ENCODE measurements at places on chromosomes 13 and 19.

DNA sequence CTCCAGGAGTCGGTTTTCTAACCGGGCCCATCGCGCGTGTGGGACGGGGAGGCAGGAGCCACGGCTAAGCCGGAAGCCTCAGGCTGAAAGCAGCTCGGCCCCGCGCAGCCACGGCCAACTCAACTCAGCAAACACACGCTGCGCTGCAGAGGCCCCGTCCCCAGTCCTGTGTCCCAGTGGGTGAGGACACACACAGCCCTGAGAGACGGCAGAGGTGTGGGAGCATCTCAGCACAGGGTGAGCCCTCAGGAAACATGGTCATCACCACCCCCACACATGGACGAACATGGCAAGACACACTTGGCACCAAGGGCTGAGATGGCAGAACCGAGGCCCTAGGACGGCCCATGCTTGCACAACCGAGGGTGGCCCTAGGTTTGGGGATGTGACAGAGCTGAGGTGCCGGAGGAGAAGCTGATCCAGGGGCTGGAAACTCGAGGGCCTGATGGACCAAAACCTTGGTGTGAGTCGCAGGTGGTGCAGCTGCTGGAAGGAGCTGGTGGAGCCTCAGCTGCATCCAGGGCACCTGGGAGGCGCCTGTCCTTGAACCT is 29.0 kb upstream of the C13orf46 start:
- DNase-seq: no peak

DNA sequence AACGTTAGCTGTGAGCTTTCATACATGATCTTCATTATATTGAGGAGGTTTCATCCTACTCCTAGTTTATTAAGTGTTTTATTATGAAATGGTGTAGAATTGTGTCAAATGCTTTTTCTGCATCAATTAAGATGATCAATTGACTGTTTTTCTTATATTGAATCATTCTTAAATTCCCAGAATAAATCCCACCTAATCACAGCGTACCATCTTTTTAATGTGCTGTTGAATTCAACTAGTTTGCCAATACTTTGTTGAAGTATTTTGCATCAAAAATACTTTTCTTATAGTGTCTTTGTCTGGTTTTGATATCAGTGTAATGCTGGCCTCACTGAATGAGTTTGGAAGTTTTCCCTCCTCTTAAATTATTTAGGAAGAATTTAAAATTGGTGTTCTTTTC is 138.6 kb upstream of the SGCG start:
- DNase-seq: no peak

DNA sequence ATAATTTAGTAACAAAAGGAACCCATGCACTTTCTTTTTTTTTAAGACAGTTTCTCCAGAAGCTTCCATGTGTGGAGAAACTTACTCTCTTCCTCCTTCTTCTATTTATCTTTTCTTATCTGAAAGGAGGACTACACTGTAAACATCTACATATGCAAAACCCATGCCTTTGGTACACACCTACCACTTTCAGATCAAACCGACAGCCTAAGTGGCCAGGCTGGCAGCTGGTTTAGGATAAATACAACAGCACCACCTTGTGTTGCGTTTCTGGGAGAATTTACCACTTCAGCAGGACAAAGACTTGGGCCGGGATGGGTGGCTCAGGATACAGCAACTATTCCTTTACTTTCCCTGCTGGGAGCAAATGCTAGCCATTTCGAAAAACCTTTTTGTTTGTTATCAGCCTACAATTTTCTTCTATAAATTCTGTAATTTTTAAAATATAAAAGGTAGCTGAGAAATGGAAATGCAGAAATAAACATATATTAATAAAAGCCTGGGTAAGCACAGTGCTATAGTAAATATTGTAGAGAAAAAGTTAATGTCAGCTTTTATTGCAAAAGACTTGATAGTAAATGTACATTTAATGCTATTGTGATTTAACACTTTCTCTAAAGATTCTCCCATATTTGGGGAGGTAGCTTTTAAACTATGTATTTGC is 94.0 kb upstream of the RFC3 start:
- no peak for DNase-seq

- no peak for DNase-seq
These were observed at the start of gene CCNA1 for GRCh38 chr13:36432106-36432544. Gene CCNA1, plus strand, starts transcription at chr13:36432495. Its CDS starts 562 bp downstream, at chr13:36433057.

DNA sequence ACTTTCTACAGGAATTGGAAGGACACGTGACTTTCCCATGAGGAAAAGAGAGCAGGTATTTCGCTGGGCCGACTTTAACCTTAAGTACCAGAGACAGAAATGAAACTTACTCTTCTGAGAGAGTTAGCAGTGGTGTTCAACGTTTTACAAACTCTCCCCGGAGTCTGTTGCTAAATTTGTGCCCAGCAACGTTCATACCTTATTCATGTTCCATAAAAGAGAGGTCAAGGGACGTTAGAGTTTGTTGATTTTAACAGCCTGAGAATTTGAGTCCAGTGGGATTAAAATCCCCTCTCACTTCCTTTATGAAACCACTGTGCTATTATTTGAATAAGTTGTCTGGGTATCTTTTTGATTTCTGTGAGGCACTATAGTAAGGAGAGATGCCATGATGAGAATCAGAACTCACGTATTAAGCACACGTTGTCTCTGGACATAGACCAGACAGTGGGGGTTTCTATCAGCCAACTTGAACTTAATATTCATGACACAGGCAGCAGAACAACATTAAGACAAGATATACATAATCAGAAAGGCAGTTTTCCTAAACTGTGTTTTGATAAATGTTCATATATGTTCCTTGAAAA is 33.4 kb downstream of the SPRY2 start:
- DNase-seq: no peak

DNA sequence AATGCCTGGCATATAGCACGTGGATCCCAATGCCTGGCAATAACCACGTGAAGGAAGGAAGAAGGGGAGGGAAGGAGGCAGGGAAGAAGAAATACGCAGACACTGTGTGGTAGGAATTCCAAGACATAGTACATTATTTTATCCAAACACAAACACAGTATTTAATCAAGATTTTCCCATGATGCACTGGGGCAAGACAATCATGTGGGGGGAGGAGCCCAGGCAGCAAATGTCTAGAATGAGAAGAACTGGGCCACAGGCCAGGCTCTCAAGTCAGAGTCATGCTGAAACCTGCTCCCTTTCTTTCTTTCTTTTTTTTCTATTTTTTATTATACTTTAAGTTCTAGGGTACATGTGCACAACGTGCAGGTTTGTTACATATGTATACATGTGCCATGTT is 717.9 kb downstream of the UQCRFS1 start:
- DNase-seq: no peak

DNA sequence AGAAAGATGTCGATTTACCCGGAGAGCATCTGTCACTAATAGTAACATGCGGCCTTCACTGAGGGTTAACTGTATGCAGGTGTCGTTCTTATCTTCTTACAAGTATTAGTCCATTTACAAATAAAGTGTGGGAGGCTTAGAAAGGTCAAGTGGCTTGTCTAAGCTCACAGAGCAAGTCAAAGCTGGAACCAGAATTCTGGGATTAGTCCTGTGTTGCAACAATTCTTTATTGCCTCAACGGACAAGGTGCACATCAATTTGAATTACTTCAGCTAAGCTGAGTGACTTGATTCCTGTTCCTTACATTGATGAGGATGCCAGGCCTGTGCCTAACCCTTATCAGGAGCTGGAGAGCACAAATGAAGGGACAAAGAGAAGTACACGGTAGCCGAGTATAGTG is 1193.6 kb downstream of the UQCRFS1 start:
- no peak for DNase-seq

GRCh38 chr19:18432275-18433014 is 5.5 kb downstream of the ISYNA1 start:
- DNase-seq: no peak

DNA sequence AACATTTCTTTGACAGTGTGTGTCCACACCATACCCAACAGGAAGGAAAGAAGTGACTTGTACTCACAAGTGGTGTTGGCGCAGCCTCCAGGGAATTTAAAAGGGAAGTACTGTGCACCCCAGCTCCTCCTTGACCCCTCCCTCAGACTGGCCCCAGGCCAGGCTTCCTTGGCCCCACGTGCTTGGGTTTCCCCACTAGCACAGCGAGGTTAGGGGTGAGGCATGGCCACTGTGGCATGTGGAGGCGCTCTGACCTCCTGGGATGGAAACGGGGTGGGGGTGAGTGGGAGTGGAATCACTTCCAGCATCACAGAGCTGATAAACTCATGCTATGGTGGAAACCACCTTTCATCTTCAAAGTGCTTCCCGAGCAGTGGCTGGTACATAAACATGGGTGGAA is 168.6 kb downstream of the ZNF536 start:
- DNase-seq: peak; percentile 65

GRCh38 chr19:35317464-35318043 is 11.4 kb upstream of the CD22 start:
- no peak for DNase-seq

- DNase-seq: no peak
These were observed 38.9 kb upstream of the SERP2 start for GRCh38 chr13:44334751-44335150.

DNA sequence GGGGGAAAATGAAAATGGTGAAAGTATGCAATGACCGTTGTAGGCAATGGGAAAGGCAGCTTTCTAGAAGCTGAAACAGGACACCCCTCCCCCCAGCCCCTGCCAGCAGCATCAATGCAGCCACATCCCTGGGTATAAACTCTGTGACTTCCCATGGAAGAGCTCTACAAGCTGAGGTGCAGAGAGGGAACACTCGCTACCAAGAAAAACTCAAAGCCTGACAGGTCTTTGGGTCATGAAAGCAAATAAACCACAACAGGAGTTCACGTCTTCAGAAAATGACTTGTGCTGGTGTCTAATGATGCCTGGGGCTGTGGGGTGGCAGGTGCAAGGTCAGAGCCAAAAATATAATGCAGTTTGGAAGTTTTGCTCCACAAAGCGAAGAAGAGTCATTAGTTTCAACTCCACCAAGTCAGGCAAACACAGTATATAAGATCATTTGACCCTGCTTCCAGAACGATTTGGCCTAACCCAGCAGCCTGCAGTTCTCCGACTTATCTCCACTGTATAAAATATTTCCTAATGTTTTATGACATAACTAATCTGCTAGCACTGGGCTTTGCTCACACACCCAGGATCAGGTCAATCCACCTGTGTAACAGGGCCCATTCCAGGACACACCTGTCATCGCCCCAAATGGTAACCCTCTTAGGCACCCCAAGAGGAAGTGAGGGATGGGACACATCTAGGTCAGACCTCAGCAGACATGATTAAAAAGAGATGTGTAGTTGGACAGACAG is 102.1 kb downstream of the IRS2 start:
- no peak for DNase-seq

DNA sequence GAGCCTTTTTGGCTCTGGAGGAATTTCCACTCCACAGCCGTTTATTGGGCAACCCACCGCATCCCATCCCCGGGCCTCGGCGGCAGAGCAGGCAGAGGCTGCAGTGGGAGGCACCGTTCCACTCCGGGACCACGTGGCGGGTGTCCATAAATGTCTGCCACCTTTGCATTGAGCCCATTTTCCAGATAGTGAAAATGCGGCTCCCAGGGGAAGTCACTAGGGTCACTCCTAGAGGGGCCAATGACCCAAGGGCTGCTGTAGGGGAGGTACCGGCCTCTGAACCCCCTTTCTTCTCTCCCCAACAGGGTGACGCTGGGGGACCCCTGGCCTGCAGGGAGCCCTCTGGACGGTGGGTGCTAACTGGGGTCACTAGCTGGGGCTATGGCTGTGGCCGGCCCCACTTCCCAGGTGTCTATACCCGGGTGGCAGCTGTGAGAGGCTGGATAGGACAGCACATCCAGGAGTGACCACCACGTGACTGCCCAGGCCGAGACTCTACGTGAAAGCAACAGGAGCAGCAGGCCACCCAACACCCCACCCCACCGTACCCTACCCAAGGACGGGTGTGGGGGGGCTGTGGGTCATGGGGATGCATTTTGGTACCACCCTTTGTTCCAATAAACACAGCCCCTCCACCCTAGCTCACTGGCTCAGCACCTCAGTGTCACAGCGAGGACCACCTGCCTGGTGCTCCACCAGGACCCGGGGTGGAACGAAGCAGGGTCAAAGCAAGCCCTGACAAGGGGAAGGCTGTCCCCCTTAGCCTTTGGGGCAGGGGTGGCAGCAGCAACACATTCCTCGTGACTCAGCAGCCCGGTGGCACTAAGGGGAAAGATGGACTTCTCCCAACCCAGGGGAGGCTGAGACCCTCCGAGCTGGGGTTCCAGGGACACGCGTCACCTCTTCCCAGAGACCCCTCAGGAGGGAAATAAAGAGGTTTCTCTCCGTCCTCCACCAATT is 1.5 kb downstream of the TIMM13 start:
- no peak for DNase-seq

- no peak for DNase-seq
These were observed 163.6 kb downstream of the CACNA1A start for GRCh38 chr19:13342672-13343071.

- no peak for DNase-seq
These were observed 42.2 kb downstream of the SAE1 start for GRCh38 chr19:47172666-47173455.

GRCh38 chr13:89925107-89925506 is 1422.4 kb upstream of the MIR17HG start:
- no peak for DNase-seq

DNA sequence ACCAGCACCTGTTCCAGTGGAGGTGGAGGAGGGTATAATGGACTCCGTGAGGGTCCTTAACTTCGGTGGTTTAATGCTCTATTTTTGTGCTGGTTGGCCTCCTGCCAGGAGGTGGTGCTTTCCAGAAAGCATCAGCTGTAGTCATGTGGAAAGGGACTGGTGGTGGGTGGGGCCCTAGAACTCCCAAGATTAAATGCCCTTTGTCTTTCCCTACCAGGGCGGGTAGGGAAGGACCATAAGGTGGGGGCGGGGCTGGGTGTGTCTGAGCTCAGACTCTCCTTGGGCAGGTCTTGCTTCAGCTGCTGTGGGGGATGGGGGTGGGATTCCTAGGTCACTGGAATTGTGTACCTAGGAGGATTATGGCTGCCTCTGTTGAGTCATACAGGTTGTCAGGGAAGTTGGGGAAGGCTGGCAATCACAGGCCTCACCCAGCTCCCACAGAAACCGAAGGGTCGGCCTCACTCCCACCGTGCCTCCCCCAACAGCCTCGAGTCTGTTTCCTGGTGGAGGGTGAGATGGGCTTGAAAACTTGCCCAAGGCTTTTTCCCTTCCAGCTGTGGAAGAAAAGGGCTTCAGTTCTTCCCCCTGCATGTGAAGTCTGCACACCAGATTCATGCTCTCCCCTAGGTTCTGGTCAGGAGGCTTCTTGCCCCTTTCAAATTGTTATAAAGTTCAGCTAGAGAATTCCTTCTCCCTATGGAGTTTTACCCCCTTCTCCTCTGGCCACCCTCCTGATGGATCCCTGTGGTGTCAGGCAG is 60.3 kb upstream of the CLDN10 start:
- no peak for DNase-seq

GRCh38 chr13:114259974-114260373 is 21.4 kb upstream of the UPF3A start:
- no peak for DNase-seq

Data from mesenteric fat pad (tissue), 1 donor.